ENCODE measurements at places on chromosomes 3 and 15.

GRCh38 chr3:194205675-194206133 lies 69.8 kb downstream of the HES1 start:
- no peak for DNase-seq

DNA sequence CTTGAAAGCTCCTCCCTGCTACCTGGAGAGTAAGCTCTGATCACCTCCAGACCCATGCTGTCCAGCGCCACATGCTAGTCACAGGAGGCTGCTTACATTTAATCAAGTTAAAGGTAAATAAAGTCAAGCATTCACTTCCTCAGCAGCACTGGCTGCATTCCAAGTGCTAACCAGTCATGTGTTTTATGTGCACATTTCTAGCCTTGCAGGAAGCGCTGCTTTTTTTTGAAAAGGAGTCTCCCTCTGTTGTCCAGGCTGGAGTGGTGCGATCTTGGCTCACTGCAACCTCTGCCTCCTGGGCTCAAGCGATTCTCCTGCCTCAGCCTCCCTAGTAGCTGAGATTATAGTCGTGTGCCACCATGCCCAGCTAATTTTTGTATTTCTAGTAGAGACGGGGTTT lies 279.2 kb downstream of the GABRG3 start:
- no peak for DNase-seq

GRCh38 chr3:4950351-4950784 lies 28.9 kb upstream of the BHLHE40 start:
- DNase-seq, result no peak

GRCh38 chr3:101848754-101849713 lies at the start of gene NFKBIZ:
Gene NFKBIZ, plus strand, starts transcription at chr3:101849514. Its CDS starts 115 bp downstream, at chr3:101849629.
- DNase-seq, result peak; percentile 94

- DNase-seq, result peak; percentile 80
Measured at GRCh38 chr3:188220988-188221818, 67.2 kb downstream of the LPP start.

DNA sequence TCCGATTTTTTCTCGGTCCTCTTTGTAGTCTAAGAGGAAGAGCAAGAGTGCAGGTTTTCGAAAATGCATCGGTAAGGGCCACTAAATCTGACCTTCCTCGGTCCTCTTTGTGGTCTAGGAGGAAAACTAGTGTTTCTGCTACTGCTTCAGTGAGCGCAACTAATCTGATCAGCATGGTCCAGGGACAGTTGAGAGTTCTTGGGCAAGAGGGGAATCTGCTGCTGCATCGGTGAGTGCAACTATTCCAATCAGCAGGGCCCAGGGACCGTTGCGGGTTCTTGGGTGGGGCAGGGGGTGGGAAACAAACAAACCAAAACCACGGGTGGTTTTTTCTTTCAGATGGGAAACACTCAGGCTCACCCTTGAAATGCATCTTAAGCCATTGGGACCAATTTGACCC lies 10.5 kb upstream of the OSBPL11 start:
- DNase-seq, result no peak

DNA sequence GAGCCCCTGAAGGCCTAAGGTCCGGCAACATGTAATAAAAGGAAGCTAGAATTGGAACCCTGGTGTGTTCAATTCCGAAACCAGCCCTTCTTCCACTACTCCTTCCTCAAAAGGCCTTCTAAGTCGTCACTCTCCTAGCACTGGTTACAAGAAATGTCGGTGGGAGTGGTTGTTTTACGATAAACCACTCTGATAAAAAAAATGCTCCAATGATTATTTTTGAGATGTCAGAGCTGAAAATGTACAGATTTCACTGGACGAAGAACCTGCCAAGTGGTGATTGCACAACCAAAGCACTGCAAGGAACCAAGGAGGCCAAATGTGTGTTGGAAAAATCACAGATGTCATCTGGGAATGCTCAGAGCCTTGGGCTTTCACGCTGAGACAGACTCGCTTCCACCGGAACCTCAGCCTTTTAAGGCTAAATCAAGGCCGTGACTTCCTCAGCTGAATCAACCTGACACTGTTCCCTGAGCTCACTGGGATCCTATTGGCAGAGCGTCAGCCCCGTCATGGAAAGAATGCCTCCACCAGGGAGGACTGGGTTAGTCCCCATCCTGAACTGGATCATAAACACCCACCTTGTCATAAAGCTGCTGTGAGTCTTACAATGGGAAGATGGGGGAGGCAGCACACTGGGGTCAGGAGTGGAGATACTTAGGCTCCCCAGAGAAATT lies 108.1 kb upstream of the THBS1 start:
- peak; percentile 99 for DNase-seq

GRCh38 chr15:38564557-38565286 lies at the start of gene RASGRP1:
Gene RASGRP1, minus strand, starts transcription at chr15:38564814. Its CDS starts 186 bp downstream, at chr15:38564628.
- DNase-seq, result peak; percentile 45

DNA sequence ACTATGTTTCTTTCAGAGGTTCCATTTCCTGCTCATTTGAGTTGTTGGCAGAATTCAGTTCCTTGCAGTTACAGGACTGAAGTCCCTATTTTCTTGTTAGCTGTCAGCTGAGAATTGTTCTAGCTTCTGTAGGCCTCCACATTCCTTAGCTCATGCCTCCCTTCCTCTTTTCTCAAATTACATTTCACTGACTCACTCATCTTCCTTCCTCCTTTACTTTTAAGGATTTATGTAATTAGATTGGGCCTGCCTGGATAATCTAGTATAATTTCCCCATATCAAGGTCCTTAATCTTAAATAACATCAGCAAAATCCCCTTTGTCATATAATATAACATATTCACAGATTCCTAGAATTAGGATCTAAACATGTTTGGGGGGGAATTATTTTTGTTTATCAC lies 40.6 kb upstream of the RBMS3 start:
- DNase-seq, result peak; percentile 52

DNA sequence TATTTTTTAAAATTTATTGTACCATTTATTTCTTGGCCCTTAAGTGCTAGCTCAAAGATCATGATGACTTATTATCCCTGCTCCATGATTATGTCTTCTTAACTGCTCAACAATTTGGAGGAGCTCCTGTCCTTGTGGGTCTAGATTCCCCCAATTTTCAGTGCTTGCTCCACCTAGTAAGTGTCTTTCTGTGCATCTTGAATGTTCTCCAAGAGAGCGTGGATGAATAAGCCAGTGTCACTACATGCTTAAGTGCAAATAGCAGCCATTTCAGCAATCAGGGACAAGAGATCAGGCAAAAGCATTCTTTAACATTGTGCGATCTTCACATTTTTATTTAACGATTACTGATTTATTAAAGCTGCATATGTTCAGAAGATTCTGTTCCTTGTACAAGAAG lies 99.4 kb downstream of the ALCAM start:
- DNase-seq, result no peak

DNA sequence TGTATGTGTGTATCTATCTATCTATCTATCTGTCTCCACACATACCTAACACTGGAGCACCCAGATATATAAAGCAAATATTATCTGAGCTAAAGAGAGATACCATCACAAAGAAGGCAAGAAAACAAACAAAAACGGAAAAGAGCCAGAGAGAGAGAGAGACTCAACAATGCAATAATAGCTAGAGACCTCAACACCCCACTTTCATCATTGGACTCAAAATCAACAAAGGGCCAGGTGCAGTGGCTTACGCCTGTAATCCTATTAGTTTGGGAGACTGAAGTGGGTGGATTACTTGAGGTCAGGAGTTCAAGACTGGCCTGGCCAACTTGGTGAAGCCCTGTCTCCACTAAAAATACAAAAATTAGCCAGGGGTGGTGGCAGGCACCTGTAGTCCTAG lies 23.4 kb downstream of the NCBP2 start:
- no peak for DNase-seq

GRCh38 chr3:65412588-65412987 lies 626.1 kb downstream of the MAGI1 start:
- no peak for DNase-seq

DNA sequence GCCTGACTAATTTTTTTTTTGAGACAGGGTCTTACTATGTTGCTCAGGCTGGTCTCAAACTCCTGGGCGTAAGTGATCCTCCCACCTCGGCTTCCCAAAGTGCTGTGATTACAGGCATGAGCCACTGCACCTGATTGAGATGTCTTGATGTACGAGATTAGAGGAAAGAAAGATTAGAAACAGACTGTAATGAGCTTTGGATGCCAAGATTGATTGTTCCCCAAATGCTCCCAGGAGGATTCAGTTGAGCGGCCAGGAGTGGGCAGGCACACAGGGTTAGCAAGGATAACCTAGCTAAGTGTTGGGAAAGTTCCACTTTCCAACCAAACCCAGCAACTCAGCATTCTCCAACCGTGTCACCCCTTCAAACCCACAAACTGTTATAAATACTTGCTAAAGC lies 63.7 kb downstream of the SRGAP3 start:
- no peak for DNase-seq

DNA sequence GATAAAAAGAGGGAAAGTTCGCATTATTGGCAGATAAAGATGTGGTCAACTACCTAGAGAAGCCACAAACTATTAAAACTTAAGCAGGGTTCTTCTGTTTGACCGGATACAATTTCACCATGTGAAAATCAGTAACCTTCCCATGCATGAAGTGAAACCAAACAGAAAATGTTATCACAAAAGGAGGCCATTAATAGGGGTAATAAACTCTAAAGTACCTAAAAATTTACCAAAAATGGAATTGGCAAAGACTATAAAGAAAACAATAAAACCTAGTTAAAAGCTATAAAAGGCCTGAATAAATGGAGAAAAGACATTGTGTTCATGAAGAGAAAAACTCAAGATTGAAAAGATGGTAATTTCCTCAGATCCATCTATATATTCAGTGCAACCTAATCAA lies 83.4 kb downstream of the FEZF2 start:
- no peak for DNase-seq

DNA sequence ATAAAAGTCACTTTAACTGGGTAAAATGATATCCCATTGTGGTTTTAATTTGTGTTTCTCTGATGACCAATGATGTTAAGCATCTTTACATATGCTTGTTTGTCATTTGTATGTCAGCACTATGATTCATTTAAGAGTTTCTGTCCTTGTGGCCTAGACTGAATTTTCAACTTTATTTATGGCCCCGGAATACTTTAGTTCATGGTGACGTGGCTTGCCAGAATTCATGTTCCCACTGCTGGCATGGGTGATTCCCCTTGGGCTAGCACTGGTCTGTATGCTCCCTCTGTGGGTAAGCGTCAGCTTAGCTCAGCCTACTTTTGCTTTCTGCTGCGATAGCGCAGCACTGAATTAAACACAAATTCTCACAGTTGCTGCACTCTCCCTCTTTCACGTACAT lies 436.3 kb upstream of the SGO1 start:
- peak; percentile 98 for DNase-seq

- DNase-seq, result no peak
Measured at GRCh38 chr3:2283818-2284217, 185.2 kb downstream of the CNTN4 start.

DNA sequence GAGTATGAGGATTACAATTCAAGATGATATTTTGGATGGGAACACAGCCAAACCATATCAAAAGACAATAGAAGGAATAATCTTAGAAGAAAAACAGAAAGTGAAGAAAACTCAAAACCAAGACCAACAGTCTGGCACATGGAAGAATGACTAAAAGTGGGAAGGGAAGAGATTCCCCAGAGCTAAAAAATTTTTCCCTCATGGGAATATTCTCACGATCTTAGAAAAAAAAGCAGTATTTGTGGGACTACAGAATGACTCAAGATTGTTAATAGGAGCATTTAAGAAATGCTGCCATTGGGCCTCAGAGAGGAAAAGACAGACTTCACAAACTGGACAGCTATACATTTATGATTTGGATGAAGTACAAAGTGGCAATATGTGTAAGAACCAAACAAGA lies 18.3 kb downstream of the OSTN start:
- DNase-seq, result peak; percentile 38

- DNase-seq, result no peak
Measured at GRCh38 chr15:47769166-47769565, 51.9 kb downstream of the SEMA6D start.

GRCh38 chr3:112699436-112699978 lies 58.6 kb upstream of the CCDC80 start:
- DNase-seq, result peak; percentile 88

DNA sequence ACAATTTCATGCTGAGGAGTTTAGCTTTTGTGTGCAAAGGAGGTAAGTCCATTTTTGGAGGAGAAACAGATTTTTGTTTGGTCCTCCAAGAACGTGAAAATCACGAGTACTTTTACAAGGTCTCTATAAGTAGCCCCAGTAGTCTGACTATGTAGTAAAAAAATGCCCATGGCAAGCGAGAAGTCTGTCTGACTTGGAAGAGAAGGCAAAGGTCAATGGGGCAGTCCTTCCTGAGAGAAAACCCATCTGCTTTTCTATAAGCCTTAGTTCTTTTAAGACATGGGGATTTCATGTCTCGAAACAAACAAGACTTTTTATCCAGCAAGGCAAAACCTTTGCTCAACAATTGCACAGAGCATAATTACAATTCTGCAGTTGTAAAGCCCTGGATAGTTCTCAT lies 183.2 kb downstream of the GAP43 start:
- DNase-seq, result no peak

- peak; percentile 61 for DNase-seq
Measured at GRCh38 chr3:177190756-177191681, 6.3 kb downstream of the TBL1XR1 start.
